Stimulated activated CD8-positive, alpha-beta memory T cell treated with anti-CD3 and anti-CD28 coated beads, Interleukin-2, amount 100 ng/mL, for 48 hours (primary cell): ENCODE measurements at places on chromosomes 12 and 14.

DNA sequence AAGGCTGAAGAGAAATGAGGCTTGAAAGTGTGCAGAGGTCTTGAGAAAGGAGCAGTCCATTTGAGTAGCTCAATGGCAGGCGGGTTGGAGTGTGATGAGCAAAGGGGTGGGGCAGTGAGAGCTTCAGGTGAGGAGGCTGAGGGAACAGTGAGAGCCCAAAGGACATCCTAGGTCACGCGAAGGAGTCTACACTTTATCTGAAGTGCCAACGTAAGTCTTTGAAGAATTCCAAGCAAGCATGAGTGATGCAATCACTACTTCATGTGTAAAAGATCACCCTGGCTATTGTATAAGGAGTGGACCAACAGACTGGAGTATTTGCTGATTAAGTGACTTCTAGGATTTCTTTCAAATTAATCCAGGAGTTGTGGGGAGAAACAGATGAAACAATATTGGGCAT is 159.9 kb upstream of the HIF1A start:
- DNase-seq = no peak

DNA sequence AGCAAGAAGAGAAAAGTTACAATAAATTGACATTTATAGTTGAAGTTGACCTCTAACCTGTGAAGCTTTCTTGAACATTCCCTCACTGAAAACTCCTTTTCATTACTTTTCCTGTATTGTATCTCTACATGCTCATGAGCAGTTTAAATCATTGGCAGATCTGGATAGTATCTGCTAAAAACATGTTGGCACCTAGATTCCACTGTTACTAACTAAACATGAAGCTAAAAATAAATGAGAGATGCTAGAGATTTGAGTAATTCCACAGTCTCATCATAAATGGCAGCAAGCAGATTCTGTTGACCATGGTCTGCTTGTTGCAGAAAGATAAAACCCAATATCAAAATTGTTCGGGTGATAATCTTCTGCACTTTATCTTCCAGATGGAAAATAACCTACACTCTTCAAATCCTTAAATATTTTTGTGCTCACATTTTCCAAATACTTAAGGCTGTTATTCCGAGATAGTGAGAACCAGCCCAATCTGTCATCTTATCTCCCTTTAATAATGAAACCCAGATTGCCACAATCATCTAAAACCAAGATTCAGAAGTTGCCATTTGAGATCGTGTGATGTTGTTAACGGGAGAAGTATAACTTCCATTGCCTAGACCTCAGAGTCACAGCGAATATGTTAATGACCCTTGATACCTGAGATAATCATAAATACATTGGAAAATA is 171.0 kb upstream of the DAAM1 start:
- DNase-seq = no peak

DNA sequence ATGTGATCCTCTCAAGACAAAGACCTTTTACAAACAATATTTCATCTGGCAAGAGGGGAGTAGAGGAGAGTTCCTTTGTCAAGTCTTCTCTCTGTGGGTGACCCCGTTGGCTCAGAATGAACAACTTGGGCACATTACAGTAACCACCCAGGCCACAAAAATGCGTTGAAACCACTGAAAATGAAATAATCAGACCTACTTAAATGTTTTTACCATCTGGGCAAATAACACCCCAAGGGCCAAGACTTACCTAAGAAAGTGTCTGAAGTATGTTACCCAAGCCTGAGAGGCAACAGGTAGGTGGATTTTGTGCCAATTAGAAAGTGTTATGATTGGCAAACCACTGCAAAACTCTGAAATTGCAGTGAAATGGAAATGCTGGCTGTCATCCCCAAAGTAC is 1.3 kb downstream of the TC2N start:
- DNase-seq = no peak

DNA sequence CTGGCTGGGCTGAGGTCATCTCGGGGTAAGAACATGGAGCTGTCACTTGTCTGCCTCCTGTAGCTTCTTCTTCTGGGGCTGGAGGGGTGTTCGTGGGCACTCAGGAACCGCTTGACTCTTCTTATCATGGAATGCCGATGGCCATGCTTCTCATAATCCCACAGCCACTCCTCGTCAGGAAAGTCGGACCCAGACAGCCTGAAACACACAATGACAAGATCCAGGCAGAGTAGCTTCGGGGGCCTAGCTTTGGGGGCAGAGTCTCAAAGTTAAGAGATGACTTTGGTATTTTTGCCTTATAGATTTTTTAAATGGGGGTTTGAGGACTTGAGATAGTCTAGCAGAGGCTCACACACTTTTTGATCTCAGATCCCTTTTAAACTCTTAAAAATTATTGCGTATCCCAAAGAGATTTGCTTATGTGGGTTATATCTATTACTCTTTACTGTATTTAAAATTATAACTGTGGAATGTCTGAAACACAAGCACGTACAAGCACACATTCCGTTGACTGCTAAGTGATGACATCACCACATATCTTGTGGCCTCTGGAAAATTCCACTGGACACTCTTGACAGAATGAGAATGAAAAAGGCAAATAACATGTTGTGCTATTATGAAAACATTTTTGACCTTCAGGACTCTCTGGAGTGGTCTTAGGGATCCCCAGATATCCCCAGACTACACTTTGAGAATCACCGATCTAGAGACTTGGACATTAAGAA is 43.3 kb downstream of the BEST3 start:
- no peak for DNase-seq

GRCh38 chr14:97827746-97828145 is 1030.6 kb downstream of the VRK1 start:
- no peak for DNase-seq

DNA sequence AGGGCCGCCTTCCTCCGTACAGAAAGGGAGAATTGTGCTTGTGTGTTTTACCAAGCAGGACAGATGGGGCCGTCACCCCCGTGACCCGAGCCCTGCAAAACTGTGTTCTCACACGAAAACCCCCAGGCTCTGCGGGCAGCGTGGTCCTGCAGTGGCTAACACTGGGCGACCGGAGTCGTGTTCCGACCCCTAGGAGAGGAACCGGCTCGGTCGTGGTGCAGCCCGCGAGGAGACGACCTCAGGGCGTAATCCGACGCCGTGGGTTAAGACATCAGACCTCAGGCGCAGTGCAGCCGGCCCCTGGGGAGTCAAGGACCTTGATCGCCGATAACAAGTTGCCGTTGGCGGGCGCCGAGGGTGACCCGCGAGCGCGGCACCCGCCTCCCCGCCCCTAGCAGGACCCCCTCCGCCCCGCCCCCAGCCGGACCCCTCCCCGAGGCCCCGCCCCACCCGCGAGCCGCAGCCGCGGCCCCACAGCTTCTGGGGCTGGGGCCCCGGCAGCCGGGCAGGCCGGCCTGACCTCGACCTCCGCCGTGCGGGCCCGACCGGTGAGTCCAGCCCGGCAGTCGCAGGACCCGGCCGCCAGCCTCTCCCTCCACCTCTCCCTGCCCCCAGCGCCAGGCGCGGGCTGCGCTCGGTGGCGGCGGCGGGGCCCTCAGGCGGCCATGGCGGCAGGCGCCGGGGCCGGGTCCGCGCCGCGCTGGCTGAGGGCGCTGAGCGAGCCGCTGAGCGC is at the start of gene CHPT1:
TSS of gene CHPT1 (plus strand) at position 444 of the 733 bp plus-strand sequence. CDS start at position 666, 222 bp downstream.
- DNase-seq = peak; percentile 40

- no peak for DNase-seq
Observed at GRCh38 chr14:76040704-76041103, 55.1 kb downstream of the IFT43 start.

DNA sequence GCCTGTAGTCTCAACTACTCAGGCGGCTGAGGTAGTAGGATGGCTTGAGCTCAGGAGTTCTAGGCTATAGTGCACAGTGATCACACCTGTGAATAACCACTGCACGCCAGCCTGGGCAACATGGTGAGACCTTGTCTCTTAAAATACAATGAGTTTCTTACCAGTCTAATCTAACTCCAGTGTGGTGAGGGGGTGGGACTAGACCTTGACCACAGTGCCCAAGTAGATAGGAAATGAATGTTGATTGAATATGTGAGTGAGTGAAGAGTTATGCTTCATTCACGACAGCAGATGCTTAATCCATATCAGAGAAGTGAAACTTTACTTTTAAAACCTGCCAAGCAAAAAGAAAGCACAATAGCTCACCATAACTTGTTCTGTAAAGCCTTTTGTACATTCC is 11.2 kb upstream of the AK7 start:
- DNase-seq = no peak

DNA sequence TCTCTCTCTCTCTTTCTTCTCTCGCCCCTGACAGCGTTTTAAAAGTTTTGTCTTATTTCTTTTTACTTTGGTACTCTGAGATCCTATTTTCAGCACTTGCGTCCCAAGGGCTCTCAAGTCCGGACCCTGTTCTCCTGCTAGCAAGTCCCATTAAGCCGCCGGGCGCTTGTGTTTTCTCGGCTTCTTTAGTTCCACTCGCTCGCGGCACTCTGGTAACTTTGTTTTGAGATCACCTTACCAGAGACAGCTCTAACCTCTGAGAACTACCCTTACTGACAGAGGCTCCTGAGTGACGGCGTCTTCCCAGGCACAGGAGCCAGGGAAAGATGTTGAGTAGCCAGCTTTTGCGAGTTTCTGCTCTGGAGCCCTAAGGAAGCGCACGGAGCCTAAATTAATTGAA is 2.7 kb upstream of the MYF5 start:
- no peak for DNase-seq

- peak; percentile 13 for DNase-seq
Observed at GRCh38 chr12:4353785-4354208, 25.7 kb downstream of the FGF23 start.

DNA sequence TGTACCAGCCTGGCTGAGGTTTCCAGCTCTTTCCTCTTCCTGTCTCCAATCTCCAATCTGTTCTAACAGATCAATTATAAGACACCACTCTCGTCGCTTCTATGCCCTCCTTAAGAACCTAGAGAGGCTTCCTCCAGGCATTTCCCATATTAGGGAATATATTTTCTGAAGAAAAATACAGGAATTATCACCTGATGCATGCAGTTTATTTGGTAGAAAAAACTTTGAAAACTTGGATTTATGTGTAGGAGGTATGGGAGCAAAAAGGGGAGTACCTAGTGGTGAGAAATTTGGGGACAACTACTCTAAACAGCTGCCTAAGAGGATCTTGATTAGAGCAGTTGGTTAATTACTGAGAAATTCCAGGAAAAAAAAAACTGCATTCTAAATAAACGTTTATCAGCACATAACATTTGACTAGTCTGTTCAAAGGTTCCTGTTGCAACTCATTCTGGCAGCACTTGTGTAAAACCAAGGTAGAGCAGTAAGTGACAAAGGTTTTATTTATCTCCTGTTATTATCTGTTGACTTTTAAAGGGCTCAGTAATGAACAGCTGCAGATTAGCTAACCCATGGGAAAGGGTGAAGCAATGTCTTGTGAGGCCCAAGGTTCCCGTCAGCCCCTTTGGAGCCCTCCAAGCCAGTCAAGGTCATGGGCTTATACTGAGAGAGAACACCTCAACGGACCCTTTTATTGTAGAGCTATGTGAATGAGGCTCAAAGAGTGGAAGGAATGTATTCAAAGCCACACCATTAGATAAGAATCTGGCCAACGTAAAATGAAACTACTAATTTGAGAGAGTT is 36.4 kb upstream of the NR1H4 start:
- no peak for DNase-seq

DNA sequence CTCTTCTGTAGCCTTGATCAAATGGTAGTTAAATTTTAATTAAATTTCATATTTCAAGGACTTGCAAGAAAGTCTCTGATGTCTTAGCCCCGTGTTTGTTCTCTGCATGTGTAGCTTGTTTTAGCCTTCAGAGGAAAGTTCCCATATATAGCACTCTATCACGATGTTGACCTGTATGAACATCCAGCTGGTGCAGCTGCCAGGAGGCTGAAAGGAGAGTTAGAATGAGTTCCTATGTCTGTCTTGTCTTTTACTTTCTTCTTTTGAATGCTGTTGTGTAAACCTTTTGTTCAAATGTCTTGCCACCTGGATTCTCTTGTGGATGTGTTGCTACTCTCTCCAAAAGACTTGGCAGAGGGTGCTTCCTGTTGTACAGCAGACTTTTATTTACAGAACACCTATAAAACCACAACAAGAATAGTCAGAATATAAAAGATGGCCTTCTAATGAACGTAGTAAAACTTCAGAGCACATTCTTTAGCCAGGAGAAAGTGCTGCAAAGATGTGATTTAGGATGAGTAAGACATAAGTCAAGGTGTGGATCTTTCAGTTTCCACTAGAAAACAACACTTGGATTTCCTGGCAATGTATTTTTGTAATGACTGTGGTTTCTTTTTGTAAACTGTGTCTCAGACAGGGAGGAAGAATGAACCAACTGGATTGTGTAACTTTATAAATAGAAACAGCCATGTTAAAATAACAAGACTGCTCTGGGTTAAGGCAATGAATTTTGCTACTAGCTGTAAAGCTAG is 17.2 kb downstream of the NAV3 start:
- no peak for DNase-seq

- DNase-seq = no peak
Observed at GRCh38 chr14:74476607-74477006, 16.5 kb downstream of the NPC2 start.
